ENCODE measurements at places on chromosomes 7 and 10.

DNA sequence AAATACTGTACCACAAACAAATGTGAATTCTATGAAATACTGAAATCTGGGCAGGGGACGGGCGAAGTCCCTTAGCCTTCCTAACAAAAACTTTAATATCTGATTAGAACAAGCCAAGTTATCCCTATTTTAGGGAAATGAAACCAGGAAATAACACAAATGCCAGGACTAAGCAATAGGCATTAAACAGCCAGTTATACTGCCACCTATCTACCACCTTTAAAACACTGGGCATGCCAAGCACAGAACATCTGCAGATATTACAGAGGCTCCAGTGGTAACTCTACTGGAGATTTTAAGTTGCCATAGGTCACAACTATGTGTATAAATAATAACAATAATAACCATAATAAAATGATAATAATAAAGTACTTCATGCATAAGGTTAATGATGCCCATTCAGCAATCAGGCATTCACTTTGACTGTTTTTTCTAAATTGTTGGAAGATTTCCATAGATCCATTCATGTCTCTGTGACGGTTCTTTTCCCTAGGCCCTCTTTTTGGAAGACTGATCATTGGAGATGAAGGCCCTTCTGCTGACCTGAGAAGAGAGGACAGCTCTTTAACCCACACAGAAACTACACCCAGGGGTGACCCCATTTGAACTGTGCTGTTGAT lies 195.7 kb downstream of the CACNA2D1 start:
- DNase-seq, result peak; percentile 44

- DNase-seq, result no peak
Observed at GRCh38 chr10:51314481-51314880, 240.2 kb downstream of the PRKG1 start.

- no peak for DNase-seq
Observed at GRCh38 chr7:34130558-34131295, 225.4 kb downstream of the BMPER start.

GRCh38 chr7:41972270-41972669 lies 264.7 kb downstream of the GLI3 start:
- no peak for DNase-seq

DNA sequence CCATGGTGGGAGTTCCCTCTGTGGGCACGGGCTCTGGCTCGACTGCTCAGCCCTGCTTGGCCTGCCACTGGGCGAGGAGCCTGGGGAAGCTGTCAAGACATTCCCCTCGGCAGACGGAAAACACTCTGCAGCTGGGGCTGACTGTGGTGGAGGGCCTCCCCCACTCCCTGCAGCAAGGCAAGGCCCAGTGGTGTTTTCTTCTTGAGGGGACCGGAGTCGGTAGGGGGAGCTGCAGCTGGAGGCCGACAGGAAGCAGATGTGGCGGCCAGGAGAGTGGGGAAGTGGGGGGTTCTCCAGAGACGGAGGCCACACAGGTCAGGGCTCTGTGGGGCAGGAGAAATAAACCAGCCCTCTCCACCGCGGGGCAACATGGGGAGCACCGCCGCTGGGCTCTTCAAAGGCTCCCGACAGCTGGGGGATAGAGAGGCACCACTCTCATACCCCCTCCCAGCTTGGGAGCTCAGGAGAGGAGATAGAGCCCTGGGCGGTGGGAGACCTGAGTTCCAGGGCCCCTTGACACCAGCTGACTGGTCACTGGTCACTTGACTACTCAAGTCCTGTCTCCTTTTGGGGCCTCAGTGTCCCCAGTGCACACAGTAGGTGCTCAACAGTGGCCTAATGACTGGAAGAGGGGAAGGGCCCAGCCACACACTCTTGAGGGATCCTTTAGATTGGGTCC lies 43.4 kb downstream of the PPIF start:
- no peak for DNase-seq

- DNase-seq, result no peak
Observed at GRCh38 chr7:74193054-74193453, 16.8 kb upstream of the LAT2 start.

Measured in GM23248 (cell line).